Stimulated activated CD8-positive, alpha-beta memory T cell treated with anti-CD3 and anti-CD28 coated beads, Interleukin-4, amount 100 ng/mL, for 1 hour (primary cell): ENCODE measurements at places on chromosomes 16 and 17.

DNA sequence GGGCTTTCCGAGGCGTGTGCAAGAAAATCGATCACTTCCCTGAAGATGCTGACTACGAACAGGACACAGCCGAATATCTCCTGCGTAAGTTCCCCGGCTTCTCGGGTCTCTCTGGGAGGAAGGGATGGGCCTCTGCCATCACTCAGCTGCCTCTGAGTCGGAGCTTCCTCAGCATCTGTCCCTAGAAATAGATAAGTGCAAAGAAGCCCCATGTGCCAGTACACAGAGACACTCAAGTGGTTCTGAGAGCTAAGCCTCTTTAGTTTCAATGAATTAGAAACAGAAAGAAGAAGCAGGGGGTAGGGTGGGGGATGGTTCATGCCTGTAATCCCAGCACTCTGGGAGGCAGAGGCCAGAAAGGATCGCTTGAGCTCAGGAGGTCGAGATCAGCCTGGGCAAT, 90.6 kb downstream of the CACNG3 start:
- no peak for DNase-seq

DNA sequence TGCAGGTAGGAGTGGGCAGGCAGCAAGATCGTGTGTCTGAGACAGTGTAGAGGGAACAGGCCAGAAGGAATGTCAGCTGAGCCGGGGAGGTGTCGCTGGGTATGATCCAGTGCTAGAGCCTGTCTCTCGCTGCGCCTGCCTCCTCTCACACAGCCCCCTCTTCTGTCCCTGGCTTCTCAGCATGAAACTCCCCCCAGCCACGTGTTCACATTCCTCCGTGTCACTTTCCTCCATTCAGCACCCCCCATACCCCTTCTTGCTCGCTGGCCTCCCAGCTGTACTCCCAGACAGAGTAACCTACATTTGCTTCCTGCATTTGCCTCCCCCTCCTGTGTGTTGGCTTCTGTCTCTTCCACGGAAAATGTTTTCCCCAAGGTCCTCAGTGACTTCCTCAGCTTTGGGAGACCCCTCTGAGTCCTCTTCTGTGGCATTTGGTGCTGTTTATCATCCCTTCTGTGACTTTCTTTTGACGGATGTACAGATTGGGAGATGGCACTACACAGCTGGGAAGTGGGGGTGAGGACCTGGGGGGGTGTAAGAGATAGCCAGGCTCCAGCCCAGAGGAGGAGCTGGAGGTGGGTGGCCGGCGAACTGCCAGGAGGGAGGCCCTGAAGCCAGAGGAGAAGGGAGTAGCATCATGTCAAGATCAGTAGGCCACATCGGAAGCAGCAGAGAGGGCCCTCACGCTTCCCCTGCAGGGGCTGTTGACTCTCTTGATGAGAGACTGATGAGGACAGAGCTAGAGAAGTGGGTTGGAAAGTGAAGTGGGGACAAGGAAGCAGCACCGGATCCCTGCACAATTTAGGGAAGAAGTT, 19.2 kb downstream of the SGF29 start:
- no peak for DNase-seq

DNA sequence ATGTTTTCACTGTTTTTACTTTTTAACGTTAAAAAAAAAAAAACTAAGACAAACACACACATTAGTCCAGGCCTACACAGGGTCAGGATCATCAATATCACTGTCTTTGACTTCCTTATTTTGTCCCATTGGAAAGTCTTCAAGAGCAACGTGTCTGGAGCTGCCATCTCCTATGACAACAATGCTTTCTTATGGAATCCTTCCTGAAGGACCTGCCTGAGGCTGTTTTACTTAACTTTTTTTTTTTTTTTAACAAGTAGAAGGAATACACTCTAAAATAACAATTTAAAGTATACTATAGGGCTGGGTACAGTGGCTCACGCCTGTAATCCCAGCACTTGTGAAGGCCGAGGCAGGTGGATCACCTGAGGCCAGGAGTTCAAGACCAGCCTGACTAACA, 71.8 kb upstream of the BCAR1 start:
- no peak for DNase-seq

GRCh38 chr17:72021417-72022041, 99.3 kb upstream of the SOX9 start:
- no peak for DNase-seq

DNA sequence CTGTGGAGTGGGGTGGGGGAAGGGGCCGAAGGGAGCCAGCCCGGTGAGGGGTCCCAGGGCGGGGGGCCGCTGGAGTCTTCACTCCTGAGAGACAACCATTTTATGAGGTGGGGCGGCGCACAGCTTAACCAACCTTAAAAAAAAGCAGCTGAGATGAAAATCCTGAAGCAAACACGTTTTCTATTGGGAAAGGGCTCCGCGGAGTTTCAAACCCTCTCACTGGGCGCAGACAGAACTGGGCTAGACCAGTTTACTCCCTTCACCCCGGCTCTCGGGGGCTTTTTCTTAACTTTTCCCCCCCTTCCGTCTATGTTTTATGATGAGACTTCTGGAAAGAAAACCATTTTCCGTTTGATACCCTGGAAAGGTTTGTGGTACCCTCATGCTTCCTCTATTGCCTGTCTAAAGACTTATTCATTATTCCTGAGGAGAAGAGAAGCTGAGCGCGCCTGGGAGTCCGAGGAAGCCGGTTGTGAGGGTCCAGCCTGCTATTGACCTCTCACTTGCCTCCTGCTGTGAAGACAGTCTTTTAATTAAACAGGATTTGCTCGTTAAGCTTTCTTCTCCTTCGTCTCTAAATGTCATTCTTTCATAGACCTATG, 482 bp upstream of the SSH2 start:
- DNase-seq: no peak

- DNase-seq: no peak
These were observed 7.8 kb downstream of the TTC19 start for GRCh38 chr17:16007439-16007838.

- DNase-seq: no peak
These were observed 775 bp upstream of the SP6 start for GRCh38 chr17:47851764-47852112.

DNA sequence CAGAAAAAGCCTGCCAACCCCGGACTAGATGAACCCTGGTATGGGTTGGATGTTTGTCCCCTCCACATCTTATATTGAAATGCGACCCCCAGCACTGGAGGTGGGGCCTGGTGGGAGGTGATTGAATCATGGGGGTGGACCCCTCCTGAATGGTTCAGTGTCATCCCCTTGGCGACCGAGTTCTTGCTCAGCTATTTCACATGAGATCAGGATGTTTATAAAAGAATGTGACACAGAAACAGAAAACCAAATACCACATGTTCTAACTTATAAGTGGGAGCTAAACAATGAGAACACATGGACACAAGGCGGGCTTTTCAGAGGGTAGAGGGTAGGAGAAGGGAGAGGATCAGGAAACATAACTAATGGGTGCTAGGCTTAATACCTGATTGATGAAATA, 576.0 kb upstream of the HSBP1 start:
- no peak for DNase-seq

DNA sequence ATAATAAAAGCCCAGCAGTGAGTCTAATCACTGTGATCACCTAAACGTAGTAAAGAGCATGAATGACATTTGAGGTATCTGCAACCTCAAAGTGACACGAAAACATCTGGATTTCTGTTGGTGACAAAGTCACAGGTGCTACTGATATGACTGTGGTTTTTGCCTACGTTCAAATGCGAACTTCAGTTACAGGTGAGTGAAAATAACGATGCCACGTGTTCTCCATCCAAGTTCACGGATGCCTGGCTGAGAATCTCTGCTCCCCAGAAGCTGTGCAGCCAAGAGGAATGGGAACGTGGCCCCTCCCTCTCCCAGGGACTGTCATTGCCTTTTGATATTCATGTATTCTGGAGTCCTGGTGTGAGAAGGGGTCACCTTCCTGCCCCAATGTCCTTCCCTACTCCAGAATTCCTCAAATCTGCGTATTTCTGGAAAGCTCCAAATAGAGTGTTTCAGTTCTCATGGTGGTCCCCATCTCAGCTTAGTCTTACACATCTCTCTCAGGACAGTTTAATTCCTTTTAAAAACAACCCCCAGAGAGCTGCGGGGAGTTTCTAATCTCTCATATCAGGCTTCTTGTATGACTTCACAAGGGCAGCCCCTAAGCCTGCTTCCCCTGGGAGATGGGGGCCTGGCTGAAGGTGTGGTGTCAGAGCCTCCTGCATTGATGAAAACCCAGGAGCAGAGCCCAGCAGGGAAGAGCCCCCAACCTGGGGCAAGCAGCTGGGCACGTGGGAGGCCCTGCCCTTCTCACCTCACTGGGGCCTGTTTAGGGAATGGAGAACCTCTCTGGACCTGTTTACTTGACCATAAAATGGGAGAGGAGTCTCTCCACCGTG, 25.8 kb downstream of the PIK3R5 start:
- DNase-seq: no peak
